ENCODE measurements at places on chromosomes 2 and 18. TPM values are rescaled to one million over a fixed set of nuclear protein-coding genes. Genes with fewer than 3 reads are reported as not detected.

DNA sequence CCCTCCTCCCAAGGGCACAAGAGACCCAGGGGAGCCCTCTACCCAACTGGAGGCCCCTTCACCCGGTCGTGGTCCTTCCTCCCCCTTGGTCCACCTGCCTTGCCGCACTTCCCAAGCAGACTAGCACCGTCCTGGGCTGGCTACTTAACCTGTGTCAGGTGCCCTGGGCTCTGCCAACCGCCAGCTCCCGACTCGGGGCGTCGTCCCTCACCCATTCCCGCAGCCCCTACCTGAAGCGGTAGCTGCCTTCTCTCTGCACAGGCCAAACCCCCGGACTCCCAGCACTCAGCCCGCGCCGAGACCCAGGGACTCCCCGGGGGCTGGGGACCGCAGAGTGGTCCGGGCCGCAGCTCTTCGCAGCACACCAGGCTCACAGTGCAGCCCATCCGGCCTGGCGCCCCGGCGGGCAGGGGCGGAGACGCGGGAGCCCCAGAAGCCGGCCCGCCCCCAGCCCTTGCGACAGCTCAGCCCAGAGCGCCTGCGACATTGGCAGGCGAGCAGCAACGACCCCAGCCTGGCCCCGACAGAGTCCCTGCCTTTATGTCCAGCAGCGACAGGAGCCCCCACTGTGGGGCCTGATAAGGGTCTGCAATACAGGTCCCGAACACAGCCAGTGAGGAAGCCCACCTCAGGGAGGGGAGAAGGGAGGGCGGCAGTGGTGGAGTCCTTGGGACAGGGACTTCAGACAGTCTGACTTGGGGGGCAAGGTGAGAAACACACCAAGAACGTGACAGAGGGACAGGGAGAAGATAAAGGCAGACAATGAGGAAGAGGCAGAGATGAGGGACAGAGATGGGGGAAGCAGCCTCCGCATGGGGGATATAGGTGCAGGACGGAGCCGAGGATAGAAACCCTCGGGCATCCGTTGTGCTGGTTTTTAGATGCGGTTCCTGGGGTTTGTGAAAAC is 31.0 kb upstream of the TNS1 start:
- no peak for DNase-seq

DNA sequence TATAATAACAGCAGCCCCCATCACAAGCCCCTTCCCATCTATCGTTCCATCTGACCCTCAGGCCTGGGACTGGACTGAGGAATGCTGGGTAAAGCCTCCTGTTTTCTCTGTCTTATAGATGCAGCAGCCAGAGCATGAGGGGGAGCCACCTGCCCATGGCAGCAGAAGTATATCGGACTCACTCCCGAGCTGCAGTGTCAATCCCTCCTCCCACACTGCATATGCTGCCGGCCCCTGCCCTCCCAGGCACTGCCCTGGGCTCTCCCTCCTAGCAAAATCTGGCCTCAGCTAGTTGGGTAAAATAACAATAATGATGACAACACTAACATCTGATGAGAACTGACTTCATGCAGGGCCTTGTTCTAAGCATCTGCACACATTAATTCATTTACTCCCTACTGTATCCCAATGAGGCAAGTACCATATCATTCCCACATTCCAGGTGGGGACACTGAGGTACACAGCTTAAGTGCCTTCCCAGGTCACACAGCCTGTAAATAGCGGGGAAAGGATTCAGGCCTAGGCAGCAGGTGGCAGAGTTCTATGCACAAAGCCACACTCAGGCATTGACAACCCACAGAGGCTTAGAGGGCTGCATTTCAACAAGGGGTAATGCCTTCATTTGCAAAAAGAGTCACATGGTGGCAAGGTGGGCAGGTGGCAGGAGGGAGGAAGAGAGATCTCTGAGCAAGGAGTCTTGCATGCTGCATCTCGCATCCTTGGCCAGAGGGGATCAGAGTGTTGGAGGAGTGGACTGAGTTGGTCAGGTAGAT is 190.0 kb downstream of the ZBTB7C start:
- no peak for DNase-seq

Gene ALK
- total RNA-seq = not detected

- no peak for DNase-seq
These were observed 50.6 kb downstream of the PARD6G start for GRCh38 chr18:80196528-80197320.

- no peak for DNase-seq
These were observed 46.6 kb upstream of the SP3 start for GRCh38 chr2:174011796-174012195.

Gene TNFAIP6
- total RNA-seq = 1.7 TPM

DNA sequence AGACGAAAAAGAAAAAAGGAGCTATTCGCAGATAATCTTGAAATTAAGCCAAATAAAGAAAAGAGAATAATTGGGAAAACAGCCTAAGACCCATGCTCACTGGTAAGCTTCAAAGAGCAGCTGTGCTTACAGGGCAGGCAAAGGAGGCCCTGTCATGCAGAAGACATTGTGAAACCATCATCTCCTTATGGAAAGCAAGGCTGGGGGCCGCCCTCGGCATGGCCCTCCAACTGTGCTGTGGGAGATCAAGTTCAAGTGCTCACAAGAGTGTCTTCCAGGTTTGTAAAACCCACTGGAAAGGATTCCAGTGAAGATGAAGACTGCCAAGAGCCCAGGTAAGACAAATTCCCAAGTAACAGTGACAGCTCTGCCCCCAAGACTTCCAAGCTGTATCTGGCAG is 32.2 kb downstream of the ACVR1 start:
- DNase-seq = no peak

GRCh38 chr18:74427442-74428112 is 29.5 kb downstream of the DIPK1C start:
- no peak for DNase-seq

- DNase-seq = no peak
These were observed 22.6 kb downstream of the MAIP1 start for GRCh38 chr2:199977984-199978415.

- no peak for DNase-seq
These were observed 96.6 kb downstream of the TXNL1 start for GRCh38 chr18:56541793-56542192.

DNA sequence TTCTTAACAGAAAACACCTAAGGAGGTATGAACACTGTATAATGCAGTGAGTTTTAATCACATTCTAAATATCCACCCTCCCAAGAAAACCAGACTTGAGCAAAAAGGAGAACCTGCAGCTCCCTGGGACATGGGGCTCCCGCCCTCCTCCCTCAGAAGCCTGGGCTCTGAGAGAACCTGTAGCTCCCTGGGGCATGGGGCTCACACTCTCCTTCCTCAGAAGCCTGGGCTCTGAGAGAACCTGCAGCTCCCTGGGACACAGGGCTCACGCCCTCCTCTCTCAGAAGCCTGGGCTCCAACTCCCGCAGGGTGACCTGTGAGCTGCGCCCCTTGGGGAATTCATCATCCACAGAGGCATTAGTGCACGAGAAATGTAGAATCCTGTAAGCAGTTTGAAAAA is 222.9 kb downstream of the SNTG2 start:
- DNase-seq = no peak

DNA sequence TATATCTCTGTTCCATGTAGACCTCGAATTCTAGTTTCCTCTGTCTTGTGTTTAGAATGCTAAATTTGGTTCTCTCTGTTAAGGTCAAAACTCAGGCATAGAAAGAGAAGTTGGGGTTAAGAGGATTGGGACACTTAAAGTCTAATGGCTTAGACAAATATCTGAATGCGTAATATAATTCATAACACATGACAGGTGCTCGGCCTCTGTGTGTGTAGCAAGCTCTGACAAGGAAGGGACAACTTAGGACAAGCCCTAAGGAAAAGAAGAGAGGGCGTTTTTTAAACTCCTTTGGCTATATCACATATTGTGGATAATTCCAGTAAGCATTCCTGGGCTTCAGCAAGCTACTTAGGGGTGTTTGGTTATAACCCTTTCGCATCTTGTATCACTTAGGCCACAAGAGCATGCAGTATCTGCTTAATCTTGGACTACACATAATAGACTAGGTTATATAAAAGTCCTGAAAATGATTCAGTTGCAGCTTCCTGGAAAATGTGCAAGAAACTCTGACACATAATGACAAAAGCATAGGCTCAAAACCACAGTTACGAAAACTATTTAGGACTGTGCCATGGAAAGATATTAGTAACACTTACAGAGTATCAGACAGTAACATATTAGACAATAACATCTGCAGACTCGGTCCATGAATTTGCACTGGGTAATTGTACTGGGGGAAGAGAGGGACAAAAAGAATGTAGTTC is 16.1 kb upstream of the CREB1 start:
- DNase-seq = no peak

Gene CHRND
- total RNA-seq = not detected

Gene SP140
- total RNA-seq = 0.09 TPM

DNA sequence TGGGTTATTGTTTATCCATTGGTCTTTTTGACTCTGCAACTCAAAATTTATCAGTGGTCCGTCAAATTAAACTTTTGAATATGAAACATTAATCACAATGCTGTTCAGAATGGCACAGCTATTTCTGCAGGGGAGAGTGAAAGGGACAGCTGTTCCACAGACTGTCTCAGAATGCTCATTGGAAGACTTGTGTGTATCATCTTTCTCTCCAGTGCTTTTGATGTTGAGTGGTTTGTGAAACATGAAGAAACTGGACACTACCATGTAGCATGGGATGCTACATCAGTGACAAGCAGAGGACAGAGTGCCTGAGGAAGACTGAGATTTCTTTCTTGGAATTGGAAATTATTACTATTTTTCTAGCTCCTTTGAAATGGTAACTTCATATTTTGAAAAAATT is 115.7 kb downstream of the PLCL1 start:
- DNase-seq = no peak

- DNase-seq = no peak
These were observed 24.1 kb downstream of the EPB41L3 start for GRCh38 chr18:5519448-5520298.

Gene EML6
- 1.0 TPM for total RNA-seq

Gene PSMD1
- total RNA-seq = 91.2 TPM

- no peak for DNase-seq
These were observed 288.5 kb upstream of the HNMT start for GRCh38 chr2:137675584-137676327.

DNA sequence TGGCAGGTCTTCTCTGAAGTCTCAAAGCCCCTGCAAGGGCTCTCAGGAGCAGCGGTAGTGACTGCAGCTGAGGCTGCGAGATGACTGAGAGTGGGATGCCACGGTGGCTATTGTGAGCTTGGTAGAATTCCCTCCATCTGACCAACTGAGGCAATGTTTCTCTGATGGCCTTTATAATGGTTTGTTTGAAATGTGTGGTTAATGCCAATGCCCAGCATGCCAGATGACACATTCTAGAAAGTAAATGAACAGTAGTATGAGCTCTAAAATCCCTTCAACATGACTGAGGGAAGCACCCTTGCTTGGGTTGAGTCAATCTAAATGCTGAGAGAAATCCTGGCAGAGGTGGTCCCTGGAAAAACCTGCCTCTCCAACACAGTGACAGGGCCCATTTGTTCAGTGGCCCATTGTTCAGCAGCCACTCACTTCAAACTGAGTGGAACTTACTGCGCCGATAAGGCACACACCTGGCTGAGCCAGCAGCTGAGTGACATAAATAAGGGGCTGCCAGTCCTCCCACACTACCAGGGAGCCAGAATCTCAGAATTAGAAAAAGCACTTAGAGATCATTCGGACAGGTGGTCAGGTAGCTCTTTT is 31.7 kb downstream of the SULT1C2 start:
- no peak for DNase-seq

Gene FAM124B
- 3.9 TPM for total RNA-seq

- no peak for DNase-seq
These were observed 18.0 kb downstream of the TGOLN2 start for GRCh38 chr2:85309699-85310321.

Gene NT5DC4
- total RNA-seq = not detected

- DNase-seq = no peak
These were observed 177.7 kb upstream of the TWIST2 start for GRCh38 chr2:238670111-238670585.

GRCh38 chr2:190626641-190627210 is 22.2 kb upstream of the NAB1 start:
- no peak for DNase-seq

GRCh38 chr2:127649684-127650040 is 3.7 kb downstream of the GPR17 start:
- DNase-seq = peak; percentile 88

Gene KRTCAP3
- total RNA-seq = 0.51 TPM

DNA sequence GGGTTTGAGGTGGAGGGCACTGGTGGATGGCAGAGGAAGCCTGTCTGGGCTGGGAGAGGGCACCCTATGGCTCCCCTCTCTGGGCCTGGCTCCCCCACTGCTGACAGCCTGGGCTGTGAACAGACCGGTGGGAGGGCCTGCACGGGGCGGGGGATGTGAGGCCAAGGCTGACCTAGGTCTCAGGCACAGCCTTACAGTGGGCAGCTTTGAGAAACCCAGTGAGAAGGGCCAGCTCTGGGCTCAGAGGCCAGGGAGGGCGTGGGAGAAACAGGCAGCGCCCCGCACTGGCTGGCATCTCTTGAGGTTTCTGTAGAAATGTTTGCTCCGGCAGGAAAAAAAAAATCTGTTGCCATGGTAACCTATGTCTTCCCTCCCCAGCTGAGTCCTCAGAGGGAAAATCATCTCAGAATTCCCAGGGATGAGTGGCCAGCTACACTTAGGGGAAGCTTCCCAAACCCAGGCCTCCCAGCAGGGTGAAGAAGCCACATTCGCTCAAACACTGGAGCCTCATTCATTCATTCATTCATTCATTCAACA is 71.7 kb upstream of the TAF1B start:
- DNase-seq = no peak

GRCh38 chr2:176117823-176118371 is 1.3 kb downstream of the HOXD10 start:
- DNase-seq = no peak

DNA sequence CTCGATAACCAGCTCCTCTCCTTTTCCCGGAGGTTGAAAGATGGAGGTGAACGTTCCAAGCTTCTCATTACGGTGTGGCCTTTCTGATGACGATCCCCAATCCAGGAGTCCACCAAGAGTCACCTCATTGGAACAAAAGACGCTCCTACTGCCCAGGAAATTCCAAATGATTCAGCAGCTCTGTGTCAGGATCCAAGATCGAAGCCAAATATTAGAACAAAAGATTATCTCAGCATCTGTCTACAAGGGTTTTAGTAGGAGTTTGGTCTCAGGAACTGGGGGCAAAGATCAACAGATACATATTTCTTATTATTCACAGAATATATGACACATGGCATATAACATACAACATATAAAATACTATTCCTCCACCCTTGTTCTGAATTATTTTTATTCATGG is 161.1 kb upstream of the RAB12 start:
- no peak for DNase-seq

DNA sequence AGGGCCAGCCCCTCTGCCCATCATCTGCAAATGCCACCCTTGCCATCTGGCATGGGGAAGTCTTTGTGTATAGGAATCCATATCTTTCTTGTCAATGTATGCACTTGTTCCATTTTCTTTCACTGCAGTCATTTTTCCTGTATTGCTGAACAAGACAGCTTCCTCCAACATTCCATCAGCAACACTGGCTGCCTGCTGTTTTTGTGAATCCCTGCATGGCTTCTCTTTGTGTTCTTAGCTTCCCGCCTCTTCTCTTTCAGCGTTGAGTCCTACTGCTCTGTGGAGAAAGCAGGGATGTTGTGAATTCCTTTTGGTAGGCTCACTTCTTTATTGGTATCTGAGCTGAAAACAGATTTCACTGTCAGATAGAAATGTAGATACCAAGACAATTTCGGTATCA is 150.0 kb downstream of the LPIN1 start:
- no peak for DNase-seq

Gene CENPA
- 3.3 TPM for total RNA-seq

Gene GCG
- not detected for total RNA-seq

Gene ANKRD62
- total RNA-seq = not detected

GRCh38 chr18:37390687-37391086 is 174.9 kb downstream of the CELF4 start:
- DNase-seq = no peak

GRCh38 chr2:45765728-45766254 is 114.3 kb downstream of the PRKCE start:
- no peak for DNase-seq

- DNase-seq = no peak
These were observed 207.7 kb upstream of the CRIM1 start for GRCh38 chr2:36147670-36148390.
